HT1080 (cell line): ENCODE measurements at places on chromosomes 5 and 9. TPM values are rescaled to one million over a fixed set of nuclear protein-coding genes. Genes with fewer than 3 reads are reported as not detected.
A peak's percentile ranks its signal among the peaks of the same experiment; 100 is the strongest.

GRCh38 chr9:76677481-76678055 is 86.7 kb upstream of the PCA3 start:
- DNase-seq, result peak; percentile 71

DNA sequence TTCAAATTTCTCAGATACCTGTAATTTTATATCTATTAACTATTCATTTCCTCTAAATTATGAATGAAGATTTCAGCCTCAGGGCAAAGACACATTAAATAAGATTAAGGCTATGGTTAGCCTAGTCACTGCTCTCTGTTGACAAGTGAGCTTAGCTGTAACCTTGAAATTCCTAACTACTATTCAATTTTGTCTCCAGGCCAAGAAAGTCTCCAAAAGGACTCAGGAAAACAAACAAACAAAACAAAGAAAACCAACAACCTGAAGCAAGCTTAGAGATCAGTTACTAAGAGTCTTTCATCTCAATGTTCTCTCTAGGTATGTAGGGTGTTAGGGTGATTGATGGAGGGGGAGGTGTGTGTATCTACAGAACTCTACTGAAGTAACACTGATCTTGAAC is 9.6 kb upstream of the CTNNAL1 start:
- DNase-seq, result no peak

- no peak for DNase-seq
These were observed 855.5 kb upstream of the DMAC1 start for GRCh38 chr9:8655071-8655470.

DNA sequence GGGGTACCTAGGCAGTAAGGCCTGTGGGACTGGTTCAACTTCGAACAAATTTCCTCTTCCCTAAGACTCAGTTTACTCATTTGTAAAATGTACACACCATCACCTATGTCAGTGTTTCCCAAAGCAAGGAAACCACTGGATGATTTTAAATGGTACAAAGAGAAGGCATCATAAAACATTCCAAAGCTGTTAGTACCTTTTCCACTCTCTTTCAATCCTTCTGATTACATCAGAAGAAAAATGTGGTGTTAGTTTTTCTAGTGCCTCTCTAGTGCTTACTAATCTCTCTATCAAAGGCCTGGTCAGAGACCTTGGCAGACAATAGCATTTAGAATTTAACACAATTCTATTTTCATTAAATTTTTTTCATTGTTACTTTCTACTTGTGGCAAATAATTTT is 18.1 kb downstream of the NR6A1 start:
- DNase-seq, result peak; percentile 74

DNA sequence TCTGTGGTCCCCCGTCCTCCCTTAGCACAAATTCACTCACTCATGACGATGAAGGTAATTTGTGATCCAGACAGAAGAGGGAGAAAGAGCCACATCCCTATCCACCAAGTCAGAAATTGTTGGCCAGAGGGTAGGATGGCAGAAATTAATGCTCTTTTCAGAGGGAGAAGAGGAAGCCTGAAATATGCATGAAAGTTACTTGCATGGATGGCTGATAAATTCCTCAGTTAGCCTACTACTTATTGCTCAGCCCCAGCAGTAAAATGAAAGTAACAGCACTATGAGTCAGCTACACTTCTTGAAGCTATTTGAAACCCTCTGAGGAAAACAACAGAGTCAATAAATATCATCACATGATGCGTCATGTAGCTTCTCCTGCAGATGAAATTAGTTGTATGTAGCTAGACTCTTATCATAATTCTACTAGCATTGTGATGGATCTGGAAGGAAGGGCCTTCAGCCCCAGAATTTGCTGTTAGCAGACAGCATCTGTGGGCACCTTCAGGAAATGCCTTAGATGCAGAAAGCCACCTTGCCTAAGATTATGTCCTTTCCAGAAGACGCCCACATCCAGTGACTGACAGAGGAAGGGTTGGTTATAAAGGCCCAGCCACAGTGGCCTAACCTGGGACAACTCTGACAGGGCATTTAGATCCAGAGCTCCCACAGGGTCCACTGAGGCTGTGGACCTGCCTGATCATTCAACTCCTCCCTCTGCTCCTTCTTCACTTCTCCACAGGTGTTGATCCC is 81.2 kb upstream of the CCDC112 start:
- DNase-seq, result peak; percentile 80

CCDC192 gene
- not detected in 2 replicates for total RNA-seq

OTP gene
- not detected in 2 replicates for total RNA-seq
